COR-L47 (cell line): ENCODE measurements at places on chromosomes 4 and X.

DNA sequence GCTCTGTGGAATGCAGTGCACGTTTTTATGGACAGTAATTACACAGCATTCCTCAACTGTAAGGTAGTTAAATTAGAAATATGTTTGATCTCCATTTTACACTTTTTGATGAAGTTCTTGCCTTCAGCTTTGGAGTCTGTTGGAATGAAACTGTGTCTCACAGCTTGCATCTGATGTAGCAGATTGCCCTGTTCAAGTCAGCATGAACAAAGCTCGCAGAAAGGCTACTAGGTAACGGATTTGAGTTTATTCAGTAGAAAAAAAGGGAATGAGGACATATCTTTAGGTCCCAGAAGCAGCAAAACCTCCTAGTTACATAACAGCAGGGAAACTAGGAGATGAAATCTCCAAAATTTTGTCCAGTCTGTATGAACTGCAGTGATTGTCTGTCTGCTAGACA, 24.3 kb upstream of the CBLL2 start:
- no peak for DNase-seq

- no peak for DNase-seq
Measured at GRCh38 chr4:143420227-143420626, 83.6 kb downstream of the GAB1 start.

DNA sequence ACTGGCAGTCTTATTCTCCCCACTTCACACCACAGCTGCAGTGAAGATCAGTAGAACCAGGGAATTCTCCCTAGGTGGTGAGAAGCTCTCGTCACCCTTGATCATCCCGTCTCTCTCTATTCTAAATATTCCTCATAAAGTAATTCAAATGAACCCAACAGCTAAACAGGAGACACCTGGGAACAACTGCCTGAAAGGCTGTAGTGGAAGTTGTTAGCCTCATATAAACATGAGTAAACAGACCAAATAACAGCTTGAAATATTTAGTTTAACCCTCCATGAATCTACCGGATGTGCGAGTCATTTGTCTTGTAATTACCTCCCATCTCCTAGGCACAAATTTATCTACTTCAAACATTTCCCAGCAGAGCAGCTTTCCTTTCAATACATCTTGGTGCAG, 30.4 kb upstream of the APELA start:
- peak; percentile 65 for DNase-seq

DNA sequence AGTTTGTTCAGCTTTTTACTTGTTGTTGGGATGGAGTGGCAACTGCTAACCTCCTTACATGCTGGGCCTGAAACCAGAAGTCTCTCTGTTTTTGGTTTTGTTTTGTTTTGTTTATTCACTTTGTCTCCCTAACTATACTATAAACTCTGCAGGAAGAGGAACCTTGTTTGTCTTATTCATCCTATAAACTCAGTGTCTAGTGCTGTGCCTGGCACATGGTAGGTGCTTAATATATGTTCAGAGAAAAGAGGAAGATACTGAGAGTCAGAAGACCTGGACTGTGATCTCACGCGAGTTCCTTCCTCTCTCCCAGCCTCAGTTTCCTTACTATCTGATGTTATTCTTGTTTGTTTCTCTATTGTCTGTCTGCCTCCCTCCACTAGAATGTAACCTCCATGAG, 71.3 kb downstream of the PRPS1 start:
- DNase-seq, result no peak

- no peak for DNase-seq
Measured at GRCh38 chrX:11641349-11642065, 24.2 kb downstream of the ARHGAP6 start.

DNA sequence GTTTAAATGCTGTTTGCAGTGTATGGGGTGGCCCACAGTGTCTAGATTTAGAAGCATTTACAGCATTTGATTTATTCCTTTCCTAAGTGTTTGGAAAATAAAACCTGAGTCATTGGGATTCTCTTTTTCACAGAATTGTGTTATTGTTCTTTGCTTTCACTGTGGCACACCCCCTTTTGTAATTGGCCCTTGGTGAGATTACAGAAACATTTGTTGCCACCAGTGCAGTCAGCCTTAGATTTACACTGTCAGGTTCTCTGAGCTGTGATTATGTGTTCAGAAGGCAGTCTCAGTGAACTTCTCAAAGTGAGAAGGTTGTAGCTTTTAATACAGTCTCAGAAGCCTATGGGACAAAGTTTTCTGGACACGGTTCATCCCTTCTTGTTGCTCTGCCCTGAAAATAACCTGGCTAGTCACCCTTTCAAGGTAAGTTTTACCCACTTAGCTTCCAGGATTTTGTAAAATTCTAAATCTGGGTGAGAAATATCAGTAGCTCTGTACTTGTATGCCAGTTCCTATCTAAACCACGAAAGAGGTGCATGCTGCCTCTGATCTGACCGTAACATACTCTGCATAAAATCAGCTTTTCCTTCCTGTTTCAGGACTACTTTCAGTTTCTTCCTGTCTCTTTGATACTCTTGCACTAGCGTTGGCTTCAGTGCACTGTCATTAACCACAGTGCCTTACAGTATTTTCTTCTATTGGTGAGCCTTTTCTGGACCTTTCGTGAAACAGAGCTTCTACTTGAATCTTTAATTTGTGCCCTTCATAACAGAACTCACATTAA, 12.6 kb downstream of the RUFY3 start:
- no peak for DNase-seq

DNA sequence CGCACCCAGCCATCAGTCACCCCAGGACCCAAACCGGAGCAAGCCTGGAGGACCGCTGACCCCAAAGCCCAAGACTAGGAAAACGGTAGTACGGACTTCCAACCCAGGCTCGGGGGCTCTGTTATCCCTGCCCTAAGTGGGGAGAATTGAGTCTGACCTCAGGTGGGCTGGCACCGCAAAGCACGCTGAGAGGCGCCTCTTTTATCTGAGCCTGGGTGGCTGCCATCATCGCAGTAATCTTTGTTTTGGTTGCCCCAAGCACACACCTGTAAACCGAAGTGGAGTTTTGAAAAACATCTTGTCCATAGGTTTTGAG, 894 bp upstream of the SH3RF1 start:
- no peak for DNase-seq

DNA sequence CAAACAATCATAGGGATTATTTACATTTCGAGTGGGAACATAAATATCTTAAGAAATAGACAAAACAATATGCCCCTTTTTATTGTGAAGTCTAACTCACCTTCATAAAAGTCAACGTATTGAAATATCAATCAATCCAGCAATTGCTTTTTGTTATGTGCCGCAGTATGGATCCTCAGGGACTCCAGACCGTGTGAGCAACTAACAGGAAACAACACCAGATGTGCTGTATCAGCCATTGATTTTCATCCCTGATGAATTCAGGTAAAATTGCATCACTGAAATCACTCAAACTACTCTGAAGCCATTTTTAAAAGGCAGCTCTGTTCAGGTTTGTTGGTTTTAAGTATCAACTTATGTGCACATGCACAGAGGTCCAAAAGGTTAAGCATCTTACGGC, 197.3 kb upstream of the FAT1 start:
- no peak for DNase-seq

DNA sequence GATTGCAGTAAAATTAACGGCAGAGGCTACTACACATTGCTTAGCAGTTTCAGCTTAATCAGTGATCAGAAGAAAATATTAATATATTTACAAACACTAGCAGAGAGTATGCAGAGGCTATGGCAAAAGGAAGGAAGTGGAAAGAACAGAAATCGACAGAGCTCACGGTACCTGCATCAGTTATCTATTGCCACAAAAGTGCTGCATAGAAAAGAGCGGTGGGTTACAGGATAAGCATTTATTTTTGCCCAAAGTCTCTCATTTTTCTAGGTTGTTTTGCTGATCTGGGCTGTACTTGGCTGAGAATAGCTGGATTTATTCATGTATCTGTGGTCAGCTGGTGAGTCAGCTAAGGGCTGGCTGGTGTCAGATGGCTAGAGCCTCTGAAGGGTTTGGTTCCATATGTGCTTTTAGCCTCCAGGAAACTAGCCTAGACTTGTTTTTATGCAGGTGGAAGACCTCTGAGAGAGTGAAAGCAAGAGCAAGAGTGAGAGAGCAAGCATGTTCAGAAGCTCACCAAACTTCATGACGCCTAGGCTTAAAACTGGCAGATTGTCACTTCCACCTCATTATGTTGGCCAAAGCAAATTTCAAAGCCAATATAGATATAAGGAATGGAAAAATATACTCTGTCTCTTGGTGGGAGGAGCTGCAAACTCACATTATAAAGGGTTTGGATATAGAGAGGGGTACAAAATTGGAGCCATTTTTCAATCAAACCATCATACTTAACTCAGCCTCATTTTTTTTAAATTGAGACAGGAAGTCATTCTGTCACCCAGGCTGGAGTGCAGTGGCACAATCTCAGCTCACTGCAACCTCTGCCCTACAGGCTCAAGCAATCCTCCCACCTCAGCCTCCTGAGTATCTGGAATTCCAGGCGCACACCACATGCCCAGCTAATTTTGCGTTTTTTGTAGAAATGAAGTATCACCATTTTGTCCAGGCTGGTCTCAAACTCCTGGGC, 153.2 kb upstream of the RPL34 start:
- no peak for DNase-seq

DNA sequence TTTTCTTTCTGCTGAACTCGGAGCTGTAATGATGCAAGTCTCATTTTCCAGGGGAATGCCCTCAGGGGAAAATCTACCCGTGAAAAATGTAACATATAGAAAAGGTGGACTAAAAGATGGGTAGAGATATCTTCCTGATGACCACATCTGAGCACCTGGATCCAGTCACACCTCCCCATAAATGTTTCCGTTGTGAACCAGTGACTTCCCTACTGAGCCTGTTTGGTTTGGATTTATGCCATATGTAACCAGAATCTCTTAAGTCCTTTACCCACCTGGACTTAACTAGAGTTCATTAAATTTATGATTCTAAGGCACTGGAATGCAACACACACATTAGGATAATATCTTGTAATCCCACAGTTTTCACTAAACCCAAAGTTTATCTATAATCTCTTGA, 171.1 kb downstream of the ZNF330 start:
- DNase-seq, result peak; percentile 82

- no peak for DNase-seq
Measured at GRCh38 chrX:16060252-16060651, 63.1 kb upstream of the GRPR start.

DNA sequence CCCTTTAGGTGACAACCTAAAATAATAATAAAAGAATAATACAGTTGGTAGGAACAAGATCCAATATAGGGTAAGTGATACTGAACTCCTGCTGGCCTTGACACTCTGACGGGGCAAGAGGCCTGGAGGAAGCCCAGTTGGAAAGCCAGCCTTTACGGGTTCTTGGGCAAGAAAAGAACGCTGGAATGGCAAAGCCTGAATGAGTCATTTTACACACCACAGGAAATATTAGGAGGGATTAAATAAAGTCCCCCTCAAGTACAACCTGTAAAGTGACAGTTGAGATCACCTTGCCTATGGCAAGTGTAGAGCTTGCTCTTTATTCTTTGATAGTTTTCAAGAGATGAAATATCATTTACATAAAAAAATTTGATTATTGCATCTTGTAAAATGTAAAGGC, 244.5 kb upstream of the TLL1 start:
- no peak for DNase-seq

DNA sequence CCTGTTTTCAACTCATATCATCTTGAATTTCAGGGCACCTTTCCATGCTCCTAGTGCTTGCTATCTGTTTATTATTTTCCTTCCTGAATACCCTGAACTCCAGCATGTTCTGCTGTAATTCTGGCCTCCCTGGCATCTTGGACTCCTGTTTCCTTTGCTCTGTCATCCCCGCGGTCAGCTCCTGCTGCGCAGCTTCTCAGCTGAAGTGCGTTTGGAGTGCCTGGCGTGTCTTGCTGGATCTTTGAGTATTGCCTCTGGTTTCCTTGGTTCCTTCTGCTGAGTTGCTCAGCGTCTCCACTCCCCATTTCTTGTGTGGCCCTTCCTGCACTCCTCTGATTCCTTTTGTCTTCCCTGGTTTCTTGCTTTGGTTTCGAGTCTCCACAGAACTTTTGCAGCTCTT, 84.4 kb downstream of the HTT start:
- no peak for DNase-seq

DNA sequence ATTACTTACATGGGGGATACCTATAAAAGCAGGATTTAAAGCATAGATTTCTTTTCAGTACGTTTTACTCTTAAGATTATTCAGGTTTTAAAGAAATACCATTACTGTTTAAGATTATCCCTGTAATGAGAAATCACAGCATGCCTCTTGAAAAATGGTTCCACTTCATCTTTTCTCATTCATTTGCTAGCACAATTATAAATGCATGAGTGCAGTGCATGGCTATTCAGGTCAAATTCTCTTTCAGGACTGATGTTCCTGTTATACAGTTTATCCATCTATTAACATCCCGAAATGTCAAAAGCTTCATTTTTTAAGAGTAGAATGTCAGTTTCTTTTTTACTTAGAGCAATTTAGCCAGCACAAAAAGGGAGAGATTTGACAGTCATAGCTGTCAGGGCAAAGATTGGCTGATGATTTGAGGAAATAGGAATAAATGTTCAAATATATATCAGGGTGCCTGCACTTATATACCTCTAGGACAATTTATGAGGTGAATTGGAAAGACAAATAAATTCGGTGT, 135.2 kb downstream of the ADGRL3 start:
- no peak for DNase-seq

DNA sequence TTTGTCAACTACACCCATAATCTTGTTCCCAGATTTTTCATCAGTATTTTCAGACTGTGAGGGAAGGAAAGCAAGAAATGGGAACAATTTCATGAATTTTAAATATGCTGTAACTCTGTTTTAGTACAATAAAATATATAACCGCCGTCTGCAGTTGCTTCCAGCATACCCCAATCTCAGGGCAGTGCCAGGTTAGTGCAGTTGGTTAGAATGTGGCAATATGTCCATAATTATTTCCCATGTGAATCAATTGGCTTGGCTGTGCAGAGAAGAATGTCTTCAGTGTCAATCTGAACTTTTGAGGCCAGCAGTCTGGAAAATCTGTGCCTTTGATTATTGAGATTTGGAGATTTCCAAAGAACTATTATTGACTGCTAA, 5.0 kb upstream of the MMAA start:
- DNase-seq, result no peak

DNA sequence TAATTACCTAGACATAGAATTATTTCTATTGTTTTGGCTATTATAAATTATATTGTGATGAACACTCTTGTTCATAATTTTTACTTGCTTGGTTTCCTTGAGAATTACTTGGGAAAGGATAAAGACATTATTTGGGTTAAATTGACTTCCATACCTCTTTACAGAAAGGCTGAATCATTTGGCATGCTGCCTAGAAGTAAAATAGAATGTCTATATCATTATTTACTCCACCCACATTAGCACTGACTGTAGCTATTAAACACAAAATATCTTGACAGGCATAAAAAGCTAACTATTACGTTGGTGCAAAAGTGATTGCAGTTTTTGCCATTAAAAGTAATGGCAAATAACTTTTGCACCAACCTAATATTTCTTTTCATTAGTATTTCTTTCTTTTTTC, 29.7 kb upstream of the ADH6 start:
- peak; percentile 20 for DNase-seq

- DNase-seq, result no peak
Measured at GRCh38 chr4:109552237-109552636, 7.8 kb upstream of the MCUB start.

- DNase-seq, result no peak
Measured at GRCh38 chr4:139617702-139618490, 47.7 kb upstream of the MGST2 start.

GRCh38 chr4:135238940-135239339, 1037.4 kb upstream of the PABPC4L start:
- no peak for DNase-seq

GRCh38 chr4:3074846-3075651, 568 bp downstream of the HTT start:
- peak; percentile 30 for DNase-seq
